ENCODE measurements at places on chromosomes 2 and 18.

GRCh38 chr2:191854382-191855372, 7.8 kb upstream of the CAVIN2 start:
- peak; percentile 9 for DNase-seq

DNA sequence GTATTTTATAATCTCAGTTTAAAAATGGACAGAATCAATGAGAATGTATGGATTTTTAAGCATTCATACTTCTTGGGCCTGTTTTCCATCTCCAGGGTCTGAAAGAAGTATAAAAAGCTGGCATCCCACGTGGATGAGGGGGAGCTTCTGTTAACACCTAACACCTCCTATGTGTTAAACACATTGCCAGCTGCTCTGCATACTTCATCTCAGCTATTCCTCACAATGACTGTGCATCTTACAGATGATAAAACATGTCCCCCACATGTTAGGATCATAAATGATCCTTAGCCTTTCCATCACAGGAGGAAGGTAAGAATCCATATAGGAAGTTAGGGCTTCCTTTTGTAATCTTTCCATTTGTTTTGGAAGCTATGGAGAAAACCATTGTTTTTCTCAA, 239.1 kb downstream of the AGPS start:
- no peak for DNase-seq

- DNase-seq = no peak
These were observed 127.0 kb downstream of the INHBB start for GRCh38 chr2:120472891-120473309.

- no peak for DNase-seq
These were observed 1.0 kb downstream of the HOXD9 start for GRCh38 chr2:176123411-176124109.

GRCh38 chr2:201466050-201466675, 14.6 kb downstream of the STRADB start:
- peak; percentile 33 for DNase-seq

DNA sequence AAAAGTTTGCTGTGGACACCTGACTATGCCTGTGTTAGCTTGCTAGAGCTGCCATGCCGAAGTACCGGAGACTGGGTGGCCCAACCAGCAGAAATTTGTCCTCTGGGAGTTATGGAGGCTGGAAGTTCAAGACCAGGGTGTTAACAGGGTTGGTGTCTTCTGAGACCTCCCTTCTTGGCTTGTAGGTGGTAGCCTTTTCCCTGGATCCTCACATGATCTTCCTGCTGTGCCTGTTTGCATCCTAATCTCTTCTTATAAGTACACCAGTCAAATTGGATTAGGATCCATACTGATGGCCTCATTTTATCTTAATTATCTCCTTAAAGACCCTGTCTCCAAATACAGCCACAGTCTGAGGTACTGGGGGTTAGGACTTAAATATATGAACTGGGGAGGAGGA, 845 bp downstream of the TMEM177 start:
- DNase-seq = no peak

GRCh38 chr2:79638410-79638809, 125.6 kb downstream of the CTNNA2 start:
- DNase-seq = peak; percentile 81

DNA sequence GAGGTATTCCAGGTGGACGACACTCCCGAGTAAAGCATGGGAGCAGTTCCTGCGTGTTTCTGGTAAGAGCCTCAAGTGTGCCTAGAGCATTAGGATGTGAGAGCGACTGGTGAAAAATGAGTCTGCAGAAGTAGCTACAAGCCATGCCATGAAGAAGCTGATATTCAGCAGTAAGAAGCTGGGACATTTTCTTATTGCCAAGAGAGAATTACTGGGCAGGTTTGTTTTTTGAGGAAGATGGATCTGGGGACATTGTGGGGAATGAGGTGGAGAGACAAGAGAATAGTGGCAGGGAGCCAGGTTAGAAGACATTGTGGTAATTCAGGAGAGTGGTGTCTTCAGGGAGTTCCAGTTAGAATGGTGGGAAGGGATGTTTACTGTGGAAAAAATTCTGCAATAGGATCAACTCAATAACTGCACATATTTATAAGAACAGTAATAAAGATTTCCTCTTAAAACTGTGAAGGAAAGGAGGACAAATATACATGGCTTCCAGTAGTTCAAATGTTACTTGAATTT, 38.2 kb downstream of the CRIM1 start:
- DNase-seq = no peak

GRCh38 chr2:220162320-220162719, 534.9 kb downstream of the SLC4A3 start:
- DNase-seq = peak; percentile 82

GRCh38 chr2:217415316-217415715, 555.5 kb upstream of the TNP1 start:
- no peak for DNase-seq

DNA sequence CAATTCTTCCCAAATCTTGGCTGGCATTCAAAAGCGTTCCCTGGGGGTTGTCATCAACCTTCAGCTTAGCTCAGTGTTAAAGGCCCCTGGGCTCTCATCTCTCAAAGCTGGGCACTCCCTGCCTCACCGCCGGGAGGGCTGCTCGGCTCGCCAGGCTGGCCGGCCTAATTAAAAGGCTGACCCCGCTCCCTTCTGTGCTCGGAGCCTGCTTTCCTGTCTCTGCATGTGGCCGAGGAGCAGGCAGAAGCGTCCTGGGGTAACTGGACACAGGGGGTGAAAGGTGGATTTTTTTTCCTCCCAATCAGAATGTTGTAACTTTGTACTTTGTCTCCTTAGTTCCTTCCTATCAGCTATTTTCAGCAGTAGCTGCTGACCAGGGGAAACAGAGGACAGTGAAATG, 231.1 kb downstream of the GBX2 start:
- no peak for DNase-seq

DNA sequence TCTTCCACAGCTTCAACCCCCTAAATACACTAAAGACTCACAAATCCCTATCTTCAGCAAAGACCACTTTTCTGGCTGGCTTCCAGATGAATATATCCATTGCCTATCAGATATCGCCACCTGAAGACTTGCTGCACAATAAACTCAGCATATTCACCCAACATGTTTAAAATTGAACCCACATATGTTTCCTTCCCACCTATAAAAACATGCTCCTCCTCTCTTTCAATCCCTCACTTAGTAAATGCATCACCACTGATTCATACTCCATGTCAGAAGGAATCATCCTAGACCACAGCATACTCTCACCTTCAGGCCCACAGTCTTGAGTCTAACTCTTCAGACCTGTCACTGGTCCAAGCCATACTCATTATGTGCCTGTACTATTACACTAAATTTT, 5.3 kb downstream of the SPC25 start:
- peak; percentile 49 for DNase-seq

DNA sequence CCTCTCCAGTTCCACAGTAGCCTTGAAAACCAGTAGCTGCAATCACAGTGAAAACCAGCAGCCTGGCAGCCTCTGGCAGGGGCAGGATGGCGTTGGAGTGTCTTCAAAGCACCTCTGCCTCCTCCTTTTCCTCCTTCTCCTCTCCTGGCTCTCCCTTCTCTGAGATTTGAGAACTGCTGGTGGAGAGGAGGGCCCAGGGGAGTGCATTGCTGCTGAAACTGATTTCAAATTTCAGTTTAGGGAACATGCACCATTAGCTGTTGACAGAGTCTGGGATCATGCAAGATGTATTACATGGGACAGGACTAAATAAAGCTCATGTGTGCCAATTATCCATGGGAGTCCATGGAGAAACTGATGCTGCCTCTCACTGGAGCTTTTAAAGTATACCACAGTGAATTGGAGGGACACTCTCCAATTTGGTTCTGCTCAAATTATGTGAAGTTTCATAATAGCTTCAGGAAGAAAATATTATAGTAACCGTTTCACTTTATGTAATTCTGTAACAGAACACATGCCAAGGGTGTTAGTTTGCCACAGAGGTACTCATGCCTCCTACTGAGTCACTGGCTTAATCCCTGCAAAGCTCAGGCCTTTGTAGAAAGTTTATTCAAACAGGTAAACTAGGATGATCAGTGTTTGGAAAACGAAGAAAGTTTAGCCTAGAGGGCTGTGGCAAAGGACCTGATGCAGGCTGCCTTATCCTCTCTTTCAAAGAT, 146.1 kb downstream of the PRPF40A start:
- peak; percentile 47 for DNase-seq

GRCh38 chr18:26422472-26423162, 125.7 kb downstream of the KCTD1 start:
- no peak for DNase-seq

- no peak for DNase-seq
These were observed 12.4 kb downstream of the KIF5C start for GRCh38 chr2:148887350-148888002.

DNA sequence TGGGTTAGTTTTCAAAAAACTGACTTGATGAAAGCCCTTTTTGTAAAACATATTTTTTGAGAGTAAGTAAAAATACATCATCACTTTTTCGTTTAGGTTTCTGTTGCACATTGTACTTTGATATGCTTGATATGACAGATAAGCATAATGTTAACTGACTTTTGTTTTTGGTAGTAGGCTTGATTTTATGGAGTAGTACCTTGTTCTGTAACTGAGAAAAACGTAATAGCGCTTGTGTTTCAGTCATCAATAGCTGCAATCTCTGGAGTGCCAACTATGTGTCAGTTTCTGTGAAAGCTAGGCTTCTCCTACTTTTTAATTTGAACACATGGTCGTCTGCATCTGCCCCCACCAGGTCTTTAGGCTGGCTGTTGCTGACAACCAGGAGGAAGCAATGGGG, 1.3 kb downstream of the LCLAT1 start:
- DNase-seq = no peak

DNA sequence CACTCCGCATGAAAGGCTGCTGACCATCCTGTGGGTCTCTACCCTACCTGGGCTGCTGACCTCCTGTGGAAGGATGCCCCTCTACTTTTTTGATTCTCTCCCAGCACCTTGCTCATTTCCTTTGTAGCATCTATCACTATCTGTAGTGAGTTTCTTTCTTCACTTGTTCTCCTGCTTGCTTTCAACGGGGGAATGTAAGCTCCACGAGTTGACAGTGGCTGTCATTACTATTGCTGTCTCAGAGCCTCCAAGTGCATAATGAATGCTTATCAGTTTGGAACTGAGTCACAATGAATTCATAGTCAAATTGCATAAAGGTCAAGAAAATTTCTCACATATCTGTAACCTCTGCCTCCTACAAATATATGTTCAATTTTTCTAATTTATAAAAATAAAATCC, 477.7 kb downstream of the PLCL1 start:
- DNase-seq = no peak

- DNase-seq = no peak
These were observed 924.4 kb upstream of the NXPH2 start for GRCh38 chr2:139704606-139705005.

DNA sequence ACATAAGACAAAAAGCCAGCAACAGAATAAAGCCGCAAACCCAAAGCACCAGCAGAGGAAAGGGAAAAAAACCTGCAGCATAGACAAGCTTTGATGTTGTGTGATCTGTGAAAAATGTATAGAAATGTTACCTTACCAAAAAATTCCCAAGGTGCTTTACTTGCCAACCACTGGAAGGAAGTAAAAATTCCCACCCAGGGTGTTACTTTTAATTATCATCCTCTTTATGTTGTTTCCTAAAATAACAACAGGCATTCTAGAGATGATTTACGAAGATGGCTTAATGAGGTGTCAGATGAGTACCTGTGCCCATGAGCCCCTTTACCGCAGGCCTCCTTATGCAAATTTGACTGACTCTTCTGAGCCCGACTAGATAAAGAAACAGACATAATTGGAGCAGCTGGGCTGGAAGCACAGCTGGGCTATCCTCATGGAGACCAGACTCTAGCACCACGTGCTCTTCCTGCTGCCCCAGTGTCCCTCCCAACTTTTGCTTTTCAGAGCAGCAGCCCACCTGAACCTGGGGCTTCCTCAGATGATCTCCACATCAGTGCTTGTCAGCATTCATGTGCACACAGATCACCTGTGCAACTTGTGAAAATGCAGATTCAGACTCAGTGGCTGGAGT, 41.5 kb downstream of the SRSF7 start:
- no peak for DNase-seq

- no peak for DNase-seq
These were observed 510.4 kb downstream of the LRP1B start for GRCh38 chr2:141620372-141620771.

All from renal cortical epithelial cell (primary cell).